ENCODE measurements at places on chromosomes 1 and 21.

- no peak overlapping the region for H3K27ac ChIP-seq
- H3K4me1 ChIP-seq: no peaks in the 10 kb centered on the region
- no peak overlapping the region for H3K4me3 ChIP-seq
- H3K27me3 ChIP-seq: no peaks in the 10 kb centered on the region
Observed at GRCh38 chr1:231734417-231734816, 107.8 kb downstream of the DISC1 start.

DNA sequence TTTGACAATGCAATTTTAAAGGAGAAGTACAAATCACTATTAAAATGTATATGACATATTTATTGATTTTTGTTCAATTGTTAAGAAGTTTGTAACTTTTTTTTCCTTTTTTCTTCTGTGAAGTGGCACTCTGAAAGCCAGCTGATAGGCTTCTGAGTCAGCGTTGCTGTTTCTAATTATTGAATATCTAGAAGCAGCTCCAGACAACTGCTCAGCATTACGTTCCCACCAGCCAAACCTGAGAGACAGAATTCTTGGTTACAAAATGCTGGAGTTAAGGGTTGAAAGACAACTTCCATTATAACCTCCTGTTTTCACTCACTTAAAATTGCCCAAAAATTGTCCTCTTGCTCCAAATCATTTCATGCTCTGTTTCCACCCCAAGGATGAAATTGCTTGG lies 31.4 kb upstream of the LMX1A start:
- DNase-seq: no peak
- no peak overlapping the region for H3K4me3 ChIP-seq
- no peak overlapping the region for H3K27ac ChIP-seq
- H3K4me1 ChIP-seq: no peaks in the 10 kb centered on the region
- no peaks in the 10 kb centered on the region for H3K27me3 ChIP-seq

- no peak for DNase-seq
- H3K4me3 ChIP-seq: no peak overlapping the region
- no peak overlapping the region for H3K27ac ChIP-seq
- no peaks in the 10 kb centered on the region for H3K36me3 ChIP-seq
- H3K27me3 ChIP-seq: no peaks in the 10 kb centered on the region
- no peaks in the 10 kb centered on the region for H3K4me1 ChIP-seq
Observed at GRCh38 chr21:38241029-38241740, 15.6 kb upstream of the KCNJ15 start.

GRCh38 chr1:83043244-83043643 lies 955.7 kb downstream of the TTLL7 start:
- no peak overlapping the region for H3K4me3 ChIP-seq
- no peaks in the 10 kb centered on the region for H3K27me3 ChIP-seq
- no peak for DNase-seq
- H3K27ac ChIP-seq: no peak overlapping the region
- H3K4me1 ChIP-seq: no peaks in the 10 kb centered on the region

DNA sequence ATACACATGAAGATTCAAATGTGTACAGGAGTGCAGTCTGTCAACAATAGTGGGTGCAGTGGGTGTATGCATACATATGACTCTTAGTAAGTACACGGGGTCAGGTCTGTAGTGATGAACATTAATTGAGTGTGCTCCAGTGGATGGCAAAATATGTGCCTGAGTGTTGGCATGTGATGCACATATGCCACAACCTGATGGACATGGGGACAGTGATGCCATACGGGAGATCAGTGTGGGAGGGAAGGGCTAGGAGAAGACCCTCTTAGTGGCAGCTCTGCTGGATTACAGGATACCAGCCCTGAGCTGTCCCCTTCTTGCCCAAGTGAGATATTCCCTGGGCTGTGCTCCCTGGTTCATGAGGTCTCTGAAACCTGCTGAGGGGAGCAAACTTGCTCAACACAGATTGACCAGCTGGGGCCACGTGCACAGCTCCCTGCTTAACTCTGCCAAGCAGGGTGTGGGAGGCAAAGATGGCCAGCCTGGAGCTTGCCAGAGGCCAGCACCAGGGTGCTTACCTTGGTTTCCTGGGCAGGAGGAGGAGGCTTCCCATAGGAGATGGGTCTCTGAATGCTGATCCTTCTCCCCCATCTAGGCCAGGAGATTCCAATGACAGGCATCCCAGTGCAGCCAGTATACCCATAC lies 2.2 kb downstream of the SHISA4 start:
- H3K4me3 ChIP-seq: no peak overlapping the region
- H3K27ac ChIP-seq: no peak overlapping the region
- DNase-seq: no peak
- H3K27me3 ChIP-seq: no peaks in the 10 kb centered on the region
- H3K36me3 ChIP-seq: no peaks in the 10 kb centered on the region

GRCh38 chr1:80933346-80933745 lies 867.4 kb upstream of the ADGRL2 start:
- H3K27ac ChIP-seq: no peak overlapping the region
- no peaks in the 10 kb centered on the region for H3K36me3 ChIP-seq
- no peak overlapping the region for H3K4me3 ChIP-seq

DNA sequence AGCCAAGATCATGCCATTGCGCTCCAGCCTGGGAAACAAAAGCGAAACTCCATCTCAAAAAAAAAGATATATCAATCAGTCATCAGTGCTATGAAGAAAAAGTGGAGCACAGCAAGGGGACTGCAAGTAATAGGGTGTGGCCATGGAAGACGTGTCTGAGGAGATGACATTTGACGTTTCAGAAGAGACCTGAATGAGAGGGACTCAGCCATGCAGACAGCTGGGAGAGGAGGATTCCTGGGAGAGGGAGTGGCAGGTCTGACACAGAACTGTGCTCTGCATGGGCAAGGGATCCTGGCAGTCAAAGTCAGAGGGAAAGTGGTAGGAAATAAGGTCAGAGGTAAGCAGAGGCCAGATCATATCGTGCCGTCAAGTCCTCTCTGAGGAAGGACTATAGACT lies 3.3 kb downstream of the LAX1 start:
- no peaks in the 10 kb centered on the region for H3K36me3 ChIP-seq
- no peak overlapping the region for H3K27ac ChIP-seq
- no peak for DNase-seq
- no peak overlapping the region for H3K4me3 ChIP-seq
- H3K27me3 ChIP-seq: no peaks in the 10 kb centered on the region
- H3K4me1 ChIP-seq: no peaks in the 10 kb centered on the region

- H3K27me3 ChIP-seq: no peaks in the 10 kb centered on the region
- no peak for DNase-seq
- no peak overlapping the region for H3K27ac ChIP-seq
- no peaks in the 10 kb centered on the region for H3K36me3 ChIP-seq
Observed at GRCh38 chr1:6819246-6820040, 34.2 kb downstream of the CAMTA1 start.

DNA sequence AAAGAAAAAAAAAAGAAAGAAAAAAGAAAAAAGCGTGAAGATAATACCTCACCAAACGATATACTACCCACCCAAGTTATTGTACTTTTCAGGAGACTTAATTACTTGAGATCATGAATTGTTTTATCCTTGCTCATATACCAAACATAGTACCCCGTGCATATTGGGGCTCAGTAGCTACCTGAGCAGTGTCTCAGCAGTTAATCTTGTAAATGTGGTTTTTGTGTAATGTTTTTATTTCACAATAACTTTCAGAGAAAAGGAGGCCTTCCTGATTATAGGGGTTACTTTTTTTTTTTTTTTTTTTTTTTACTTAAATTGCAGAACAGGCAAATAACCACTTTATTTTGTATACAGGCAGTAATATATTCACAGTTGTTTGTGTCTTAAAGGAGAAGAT lies 80.3 kb downstream of the OSBPL9 start:
- H3K4me3 ChIP-seq: no peak overlapping the region
- H3K27me3 ChIP-seq: no peaks in the 10 kb centered on the region
- no peak overlapping the region for H3K27ac ChIP-seq
- H3K36me3 ChIP-seq: no peaks in the 10 kb centered on the region

DNA sequence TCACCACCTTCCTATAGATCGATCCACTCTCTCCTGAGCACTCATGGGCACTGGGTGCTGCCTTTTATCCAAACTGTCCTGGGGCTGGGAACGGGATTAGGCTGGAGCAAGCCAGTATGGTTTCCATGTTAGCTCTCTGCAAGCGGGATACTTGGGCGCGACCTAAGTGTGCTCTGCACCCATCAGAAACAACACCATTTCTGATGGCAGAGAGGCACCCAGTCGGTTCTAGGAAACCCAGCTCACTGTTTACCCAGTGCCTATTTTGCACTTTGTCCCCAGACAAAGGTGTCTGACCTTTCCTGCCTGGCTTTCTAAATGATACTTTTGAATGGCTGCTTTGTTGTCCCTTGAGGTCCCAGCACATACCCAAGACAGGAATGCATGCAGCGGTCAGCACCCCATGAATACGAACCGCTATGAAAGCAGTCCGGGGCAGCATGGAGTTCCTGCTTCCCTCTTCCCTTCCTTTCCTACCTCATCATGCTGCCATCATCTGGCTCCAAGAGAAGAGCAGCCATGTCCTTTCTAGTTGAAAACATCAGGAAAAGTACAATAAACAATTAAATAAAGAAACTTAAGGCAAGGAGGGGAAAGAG lies 83.9 kb downstream of the TRABD2B start:
- H3K4me3 ChIP-seq: no peak overlapping the region
- H3K27me3 ChIP-seq: no peaks in the 10 kb centered on the region
- no peaks in the 10 kb centered on the region for H3K36me3 ChIP-seq
- peaks cover 12% of the 10 kb centered on the region for H3K4me1 ChIP-seq
- DNase-seq: no peak

DNA sequence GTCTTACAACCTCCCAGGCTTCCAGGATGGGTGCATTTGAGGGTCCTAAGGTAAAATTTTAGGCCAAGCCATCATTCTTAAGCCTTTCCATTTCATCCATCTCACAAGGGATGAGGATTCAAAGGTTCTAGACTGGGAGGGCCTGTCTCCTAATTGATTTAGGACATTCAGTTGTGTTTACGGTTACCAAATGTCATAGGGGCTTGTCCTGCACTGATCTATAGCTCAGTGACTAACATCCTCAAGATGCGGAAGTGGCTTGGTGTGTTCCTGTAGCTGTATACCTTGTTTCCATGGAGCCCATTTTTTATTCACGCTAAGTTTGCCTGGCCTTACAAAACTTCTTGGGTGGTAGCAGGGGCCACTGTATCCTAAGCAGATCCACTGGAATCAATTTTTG lies 52.8 kb downstream of the DUSP10 start:
- no peaks in the 10 kb centered on the region for H3K4me1 ChIP-seq
- no peaks in the 10 kb centered on the region for H3K27me3 ChIP-seq
- no peak overlapping the region for H3K4me3 ChIP-seq
- DNase-seq: no peak

DNA sequence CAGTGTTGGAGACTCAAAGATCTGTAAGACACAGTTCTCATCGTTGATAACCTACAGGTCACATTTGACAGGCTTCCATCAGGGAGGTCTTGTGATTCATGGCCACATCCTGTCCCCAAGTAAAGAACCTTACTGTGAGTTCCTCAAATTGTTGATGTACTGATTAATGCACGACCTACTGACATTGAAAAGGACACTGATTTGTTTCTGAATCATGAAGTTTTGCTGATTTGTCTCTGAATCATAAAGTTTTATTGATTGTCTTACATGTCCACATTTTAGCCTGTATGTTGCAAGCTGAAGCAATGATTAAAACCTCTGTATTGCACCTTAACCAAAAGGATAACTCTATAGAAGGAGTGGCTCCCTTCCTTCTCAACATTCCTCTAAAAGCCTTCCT lies 476.3 kb upstream of the RUNX1 start:
- H3K36me3 ChIP-seq: no peaks in the 10 kb centered on the region
- H3K4me1 ChIP-seq: peaks cover 33% of the 10 kb centered on the region
- no peak overlapping the region for H3K4me3 ChIP-seq

DNA sequence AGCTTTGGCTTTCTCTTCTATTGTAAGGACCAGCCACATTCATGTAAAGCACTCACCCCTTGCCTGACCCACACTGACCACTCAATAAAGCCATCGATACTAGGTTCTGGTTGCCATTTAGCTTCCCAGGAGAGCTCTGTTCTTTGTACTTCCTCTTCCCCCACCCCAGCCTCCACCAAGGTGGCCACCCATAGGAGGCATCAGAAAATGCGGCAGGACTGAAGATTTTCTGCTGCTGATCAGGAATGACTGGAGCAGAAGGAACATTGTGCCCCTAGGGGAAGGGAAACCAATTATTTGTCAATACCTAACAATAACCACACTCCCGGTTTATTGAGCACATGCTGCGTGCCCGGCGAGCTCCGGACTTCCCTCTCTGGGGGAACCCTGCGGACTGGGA lies 5.2 kb upstream of the SMIM12 start:
- DNase-seq: no peak
- H3K4me3 ChIP-seq: no peak overlapping the region
- no peaks in the 10 kb centered on the region for H3K36me3 ChIP-seq

GRCh38 chr1:10598389-10598702 lies 123.6 kb downstream of the PEX14 start:
- H3K36me3 ChIP-seq: no peaks in the 10 kb centered on the region
- no peak for DNase-seq
- H3K4me1 ChIP-seq: peaks cover 63% of the 10 kb centered on the region
- H3K27me3 ChIP-seq: no peaks in the 10 kb centered on the region

GRCh38 chr1:232737917-232738316 lies 67.3 kb upstream of the MAP10 start:
- no peak overlapping the region for H3K4me3 ChIP-seq
- DNase-seq: no peak
- no peak overlapping the region for H3K27ac ChIP-seq
- H3K4me1 ChIP-seq: no peaks in the 10 kb centered on the region
- no peaks in the 10 kb centered on the region for H3K27me3 ChIP-seq

- H3K36me3 ChIP-seq: no peaks in the 10 kb centered on the region
- no peaks in the 10 kb centered on the region for H3K4me1 ChIP-seq
- H3K4me3 ChIP-seq: no peak overlapping the region
- no peak for DNase-seq
Observed at GRCh38 chr21:40556442-40556968, 290.5 kb downstream of the DSCAM start.

- H3K4me1 ChIP-seq: no peaks in the 10 kb centered on the region
- no peak overlapping the region for H3K4me3 ChIP-seq
- no peak for DNase-seq
Observed at GRCh38 chr1:220955116-220955515, 75.9 kb downstream of the HLX start.

GRCh38 chr21:31912501-31912900 lies 39.7 kb downstream of the HUNK start:
- no peaks in the 10 kb centered on the region for H3K27me3 ChIP-seq
- DNase-seq: no peak
- no peaks in the 10 kb centered on the region for H3K36me3 ChIP-seq
- H3K27ac ChIP-seq: no peak overlapping the region
- peaks cover 62% of the 10 kb centered on the region for H3K4me1 ChIP-seq

GRCh38 chr1:218317061-218317460 lies 28.1 kb upstream of the TGFB2 start:
- no peak for DNase-seq
- no peak overlapping the region for H3K27ac ChIP-seq
- H3K36me3 ChIP-seq: no peaks in the 10 kb centered on the region
- no peaks in the 10 kb centered on the region for H3K4me1 ChIP-seq

- no peak overlapping the region for H3K4me3 ChIP-seq
- H3K27ac ChIP-seq: no peak overlapping the region
- H3K27me3 ChIP-seq: no peaks in the 10 kb centered on the region
- H3K4me1 ChIP-seq: peaks cover 12% of the 10 kb centered on the region
- DNase-seq: no peak
Observed at GRCh38 chr1:159791461-159791860, 10.7 kb downstream of the DUSP23 start.

Data from Caco-2 (cell line).